ENCODE measurements at places on chromosomes 4 and X.

DNA sequence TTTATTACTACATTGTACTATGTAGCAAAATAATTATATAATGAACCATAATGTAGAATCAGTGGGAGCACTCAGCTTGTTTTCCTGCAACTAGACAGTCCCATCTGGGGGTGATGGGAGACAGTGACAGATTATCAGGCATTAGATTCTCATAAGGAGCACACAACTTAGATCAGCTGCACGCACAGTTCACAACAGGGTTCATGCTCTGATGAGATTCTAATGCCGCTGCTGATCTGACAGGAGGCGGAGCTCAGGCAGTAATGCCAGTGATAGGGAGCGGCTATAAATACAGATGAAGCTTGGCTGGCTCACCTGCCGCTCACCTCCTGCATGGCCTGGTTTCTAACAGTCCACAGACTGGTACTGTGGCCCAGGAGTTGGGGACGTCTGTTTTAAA is 199.2 kb downstream of the MAB21L2 start:
- H3K27me3 ChIP-seq: no peaks in the 10 kb centered on the region
- no peak overlapping the region for H3K4me3 ChIP-seq
- no peaks in the 10 kb centered on the region for H3K36me3 ChIP-seq
- H3K27ac ChIP-seq: no peak overlapping the region
- DNase-seq: no peak
- no peaks in the 10 kb centered on the region for H3K4me1 ChIP-seq

DNA sequence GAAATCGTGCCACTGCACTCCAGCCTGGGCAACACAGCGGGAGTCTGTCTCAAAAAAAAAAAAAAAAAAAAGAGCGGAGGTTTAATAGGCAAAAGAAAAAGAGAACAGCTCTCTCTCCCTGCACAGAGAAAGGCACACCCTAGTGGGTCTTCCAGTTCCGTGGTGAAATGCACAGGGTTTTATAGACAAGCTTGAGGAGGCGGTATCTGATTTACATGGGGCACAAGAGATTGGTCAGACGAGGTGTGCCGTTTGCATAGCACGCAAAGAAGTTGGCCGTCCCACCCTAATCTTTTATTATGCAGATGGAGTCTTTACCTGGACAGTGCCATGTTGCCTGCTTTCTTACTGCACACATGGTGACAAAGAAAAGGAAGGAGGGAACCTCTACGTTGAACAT is 33.5 kb upstream of the REST start:
- no peak overlapping the region for H3K4me3 ChIP-seq
- H3K27ac ChIP-seq: no peak overlapping the region
- H3K27me3 ChIP-seq: peaks cover 6% of the 10 kb centered on the region
- DNase-seq: no peak
- peaks cover 4% of the 10 kb centered on the region for H3K4me1 ChIP-seq

GRCh38 chr4:13543839-13544605 is at the start of gene NKX3-2:
Gene NKX3-2 (minus strand): TSS chr4:13544508. CDS start chr4:13544414, 94 bp downstream.
- no peak for DNase-seq
- H3K4me1 ChIP-seq: peaks cover 4% of the 10 kb centered on the region
- H3K27ac ChIP-seq: no peak within 1 kb of the TSS
- H3K4me3 ChIP-seq: peak within 1 kb of the TSS; percentile 71
- no peaks in the 10 kb centered on the region for H3K36me3 ChIP-seq
- peaks cover 9% of the 10 kb centered on the region for H3K27me3 ChIP-seq

- H3K4me1 ChIP-seq: no peaks in the 10 kb centered on the region
- H3K36me3 ChIP-seq: no peaks in the 10 kb centered on the region
- no peak overlapping the region for H3K27ac ChIP-seq
- DNase-seq: no peak
- H3K4me3 ChIP-seq: no peak overlapping the region
Observed at GRCh38 chr4:61500883-61501282, 300.8 kb downstream of the ADGRL3 start.

DNA sequence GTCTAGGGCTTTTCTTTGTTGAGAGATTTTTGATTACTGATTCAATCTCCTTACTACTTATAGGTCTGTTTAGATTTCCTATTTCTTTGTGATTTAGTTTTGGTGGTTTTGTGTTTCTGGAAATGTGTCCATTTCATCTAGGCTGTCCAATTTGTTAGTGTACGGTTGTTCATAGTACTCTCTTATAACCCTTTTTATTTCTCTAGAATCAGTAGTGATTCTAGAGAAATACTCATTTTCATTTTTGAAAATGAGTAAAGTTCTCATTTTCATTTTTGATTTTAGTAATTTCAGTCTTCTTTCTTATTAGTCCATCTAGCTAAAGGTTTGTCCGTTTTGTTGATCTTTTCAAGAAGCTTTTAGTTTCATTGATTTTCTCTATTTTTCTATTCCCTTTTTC is 7.5 kb downstream of the IL13RA1 start:
- no peak overlapping the region for H3K4me3 ChIP-seq
- H3K36me3 ChIP-seq: no peaks in the 10 kb centered on the region
- H3K27ac ChIP-seq: no peak overlapping the region
- H3K27me3 ChIP-seq: peaks cover 13% of the 10 kb centered on the region
- no peak for DNase-seq
